Natural killer cell treated with Interleukin-12 subunit alpha and Interleukin-12 subunit beta and Interleukin-15 and Interleukin-18, amount 100 ng/mL, for 72 hours (primary cell): ENCODE measurements at places on chromosomes 7 and 10.

GRCh38 chr10:14416308-14416700 is 85.6 kb upstream of the FRMD4A start:
- no peak for DNase-seq

DNA sequence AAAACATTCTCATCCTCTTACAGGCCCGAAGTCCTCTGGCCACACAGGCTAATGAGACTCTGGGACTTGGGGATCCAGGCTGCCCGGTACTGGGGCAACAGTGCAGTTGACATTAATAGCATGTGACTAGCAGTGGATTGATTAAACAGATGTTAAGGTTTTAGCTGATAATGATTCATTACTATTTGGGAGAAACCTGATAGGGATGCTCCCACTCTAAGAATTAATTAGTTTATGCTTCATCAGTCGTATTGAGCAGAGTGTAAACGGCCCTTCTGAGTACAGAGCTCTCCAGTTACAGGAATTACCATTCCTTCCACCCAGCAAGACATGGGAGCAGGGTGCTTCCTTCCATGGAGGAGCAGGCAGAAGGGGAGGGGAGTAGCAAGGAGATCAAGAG is 82.7 kb downstream of the RPS24 start:
- DNase-seq, result no peak

- peak; percentile 67 for DNase-seq
These were observed 47.1 kb upstream of the SVIL start for GRCh38 chr10:29681676-29682448.

DNA sequence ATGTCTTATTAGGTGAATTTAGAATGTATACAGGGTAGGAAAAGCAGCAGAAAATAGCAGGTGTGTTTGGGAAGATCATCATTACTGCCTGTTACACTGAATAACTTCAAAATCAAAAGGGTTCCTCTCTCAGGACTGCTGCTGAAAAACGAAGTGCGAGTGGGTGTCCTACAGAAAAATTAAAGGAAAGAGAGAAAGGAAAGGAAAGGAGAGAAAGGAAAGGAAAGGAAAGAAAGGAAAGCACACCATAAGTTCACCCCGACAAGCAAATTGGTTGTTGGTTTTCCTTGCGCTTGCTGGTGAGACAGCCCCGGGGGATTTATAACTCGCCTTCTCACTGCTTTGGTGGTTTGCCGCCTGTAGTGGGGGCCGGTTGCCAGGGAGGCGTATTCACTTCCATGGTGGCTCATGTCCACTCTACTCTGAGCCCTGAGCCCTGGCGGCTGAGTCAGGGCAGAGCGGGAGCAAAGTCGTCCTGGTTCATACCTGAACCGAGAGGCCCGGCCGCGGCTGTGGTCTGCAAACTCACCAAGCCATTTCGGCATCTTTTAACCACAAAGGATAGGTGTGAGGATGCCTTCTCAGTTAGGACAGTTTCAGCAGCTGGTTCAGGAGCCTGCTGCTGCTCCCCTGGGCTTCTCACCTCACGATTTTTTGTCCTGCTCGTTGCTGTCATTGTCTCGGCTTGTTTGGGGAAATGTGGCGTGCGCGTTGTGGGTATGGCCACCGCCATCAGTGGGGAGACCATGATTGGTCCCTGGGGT is 26.1 kb downstream of the INPP5A start:
- DNase-seq, result no peak

DNA sequence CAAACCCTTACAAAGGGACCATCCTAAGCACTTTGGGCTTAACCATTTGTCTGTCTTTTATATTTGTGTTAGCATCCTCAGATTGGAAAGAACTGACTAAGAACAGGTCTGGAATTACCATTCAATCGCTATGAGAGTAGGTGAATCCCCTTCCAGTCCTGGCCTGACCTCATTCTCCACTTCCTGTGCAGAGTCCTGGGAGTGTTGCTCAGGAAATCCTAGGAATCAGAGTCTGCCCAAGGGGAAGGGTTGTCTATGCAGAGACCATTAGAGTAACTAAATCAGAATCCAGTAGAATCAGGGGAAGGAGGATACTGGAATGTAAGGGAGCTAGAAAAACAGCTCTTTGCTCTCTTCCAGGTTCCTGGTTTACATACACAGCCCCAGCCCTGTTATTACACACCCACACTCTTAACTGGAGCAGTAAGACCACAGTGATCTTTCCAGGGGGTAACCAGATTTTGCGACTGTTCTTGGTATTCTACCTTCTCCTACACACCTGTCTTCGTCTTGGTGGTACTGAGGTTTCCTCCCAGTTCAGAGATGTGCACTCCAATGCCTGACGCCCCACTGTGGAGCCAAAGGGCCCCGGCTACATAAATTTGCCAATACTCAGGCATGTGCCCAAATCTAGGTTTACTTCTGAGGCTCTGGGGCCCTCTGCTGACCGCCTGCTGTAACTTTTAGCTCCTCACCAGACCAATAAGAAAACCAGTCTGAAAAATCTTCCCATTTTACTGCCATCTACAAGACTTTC is 103.7 kb downstream of the RNF216 start:
- DNase-seq, result no peak

- no peak for DNase-seq
These were observed 152.4 kb downstream of the PRPF18 start for GRCh38 chr10:13739183-13739582.

DNA sequence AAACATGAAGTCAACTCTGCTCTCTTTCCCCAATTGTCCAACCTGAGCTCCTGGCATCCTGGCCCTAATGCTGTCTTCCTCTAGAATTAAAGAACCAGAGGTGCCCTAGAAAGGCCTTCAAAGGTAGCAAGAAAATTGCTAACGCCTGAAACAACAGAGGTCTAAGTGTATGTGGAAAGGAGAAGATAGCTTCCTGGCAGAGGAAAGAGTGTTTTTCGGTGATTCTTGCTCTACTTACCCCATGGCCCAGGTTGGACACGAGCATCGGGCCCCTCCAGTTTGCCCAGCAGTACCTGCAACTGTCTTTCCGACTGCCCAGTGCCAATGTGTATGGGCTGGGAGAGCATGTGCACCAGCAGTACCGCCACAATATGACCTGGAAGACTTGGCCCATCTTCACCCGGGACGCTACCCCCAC is 22.2 kb downstream of the MGAM2 start:
- no peak for DNase-seq

- no peak for DNase-seq
These were observed 12.0 kb downstream of the COL1A2 start for GRCh38 chr7:94406696-94407095.

- DNase-seq, result no peak
These were observed 32.8 kb upstream of the RHEB start for GRCh38 chr7:151552352-151553028.

- DNase-seq, result no peak
These were observed 84.4 kb downstream of the C10orf90 start for GRCh38 chr10:126586128-126586527.

DNA sequence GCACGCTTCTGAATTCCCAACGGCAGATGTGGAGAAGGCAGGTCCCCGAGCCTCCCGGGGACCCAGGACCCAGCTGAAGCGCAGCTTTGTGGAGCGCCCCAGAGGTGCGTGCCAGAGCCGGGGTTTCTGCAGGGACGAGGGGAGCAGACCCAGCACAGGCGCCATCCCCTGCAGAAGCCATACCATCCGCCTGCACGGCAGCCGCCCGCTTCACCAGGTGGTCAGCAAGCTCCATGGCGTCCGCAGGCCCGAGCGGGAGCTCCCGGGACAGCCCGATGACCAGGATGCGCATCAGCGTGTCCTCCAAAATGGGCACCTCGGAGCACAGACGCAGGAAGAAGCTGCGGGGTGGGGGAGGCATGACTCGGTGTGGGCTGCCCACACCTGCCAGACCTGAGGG is 10.6 kb downstream of the INTS1 start:
- no peak for DNase-seq

- no peak for DNase-seq
These were observed at the start of gene CHST15 for GRCh38 chr10:124092860-124093773. CHST15 (minus strand) TSS chr10:124093598; CDS start chr10:124046212, 47,386 bp downstream.

GRCh38 chr7:143452495-143452894 is 9.2 kb downstream of the TAS2R60 start:
- DNase-seq, result no peak

- no peak for DNase-seq
These were observed 485.3 kb upstream of the GALNT17 start for GRCh38 chr7:70646536-70647248.
